Stimulated activated CD8-positive, alpha-beta memory T cell treated with anti-CD3 and anti-CD28 coated beads, Interleukin-15, amount 100 ng/mL, for 4 hours (primary cell): ENCODE measurements at places on chromosomes 11 and 22.
A peak's percentile ranks its signal among the peaks of the same experiment; 100 is the strongest.

DNA sequence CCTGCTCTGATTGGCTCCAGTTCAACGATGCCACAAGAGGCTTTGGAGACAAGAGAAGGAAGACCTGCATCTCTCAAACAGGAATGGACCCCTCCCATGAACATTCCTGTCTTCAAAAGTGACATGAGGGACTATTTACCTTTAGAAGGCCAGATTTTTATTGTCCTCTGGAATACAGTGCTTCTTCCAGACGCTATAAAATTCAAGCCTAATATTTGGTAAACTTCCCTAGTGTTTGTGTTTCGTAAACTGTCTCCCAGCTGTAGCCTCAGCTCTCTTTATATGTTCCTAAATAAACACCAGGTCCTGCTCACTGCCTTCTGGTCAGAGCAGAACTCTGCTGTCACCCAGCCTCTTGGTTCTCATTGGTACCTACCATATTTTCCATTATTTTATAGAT lies 157.8 kb downstream of the CCDC34 start:
- DNase-seq = no peak

DNA sequence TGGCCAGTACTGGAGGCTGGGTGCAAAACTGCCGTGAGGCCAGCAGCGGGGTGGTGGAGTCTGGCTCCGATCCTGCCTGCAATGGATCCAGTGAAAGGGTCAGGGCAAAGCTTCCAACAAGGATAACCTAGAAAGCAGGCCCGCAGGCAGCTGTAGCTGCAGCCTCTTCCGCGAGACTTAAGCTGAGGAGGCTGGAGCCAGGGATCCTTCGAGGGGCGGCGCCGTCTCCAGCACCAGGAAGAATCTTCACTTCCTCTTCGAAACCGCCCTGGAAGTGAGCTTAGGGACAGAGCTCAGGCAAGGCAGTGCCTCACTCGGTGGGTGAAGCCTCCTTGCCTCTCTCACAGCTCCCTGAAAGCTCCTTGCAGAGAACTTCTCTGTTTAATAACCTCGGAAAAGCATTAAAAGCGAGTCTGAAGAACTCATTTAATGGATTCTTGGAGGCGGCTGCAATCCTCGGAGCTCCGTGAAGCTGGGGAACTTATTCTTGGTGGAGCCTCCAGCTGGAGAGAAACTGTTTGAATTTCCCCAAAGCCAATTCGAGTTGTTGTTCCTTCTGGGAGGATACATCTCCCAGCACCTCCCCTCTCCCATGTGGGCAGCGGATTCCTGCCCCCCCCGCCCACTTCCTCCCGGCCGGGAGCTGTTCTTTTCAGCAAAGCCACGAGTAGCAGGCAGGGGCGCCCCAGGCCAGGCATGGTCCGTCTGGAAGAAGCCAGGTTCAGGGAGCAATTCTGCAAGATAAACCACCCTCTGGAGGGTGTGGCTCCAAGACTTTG lies 169.9 kb downstream of the CTTN start:
- DNase-seq = no peak

- DNase-seq = peak; percentile 54
Observed at GRCh38 chr11:2443881-2444820, at the start of gene TRPM5. TRPM5 (minus strand) TSS chr11:2444514; CDS start chr11:2423036, 21,478 bp downstream.

GRCh38 chr11:64086258-64087123 lies 50.8 kb downstream of the FLRT1 start:
- DNase-seq = no peak

- no peak for DNase-seq
Observed at GRCh38 chr11:62707277-62707861, at the start of the genes BSCL2 and GNG3. BSCL2 (minus strand) TSS chr11:62707424; CDS start chr11:62707195, 229 bp downstream. GNG3 (plus strand) TSS chr11:62707676; CDS start chr11:62708296, 620 bp downstream.

DNA sequence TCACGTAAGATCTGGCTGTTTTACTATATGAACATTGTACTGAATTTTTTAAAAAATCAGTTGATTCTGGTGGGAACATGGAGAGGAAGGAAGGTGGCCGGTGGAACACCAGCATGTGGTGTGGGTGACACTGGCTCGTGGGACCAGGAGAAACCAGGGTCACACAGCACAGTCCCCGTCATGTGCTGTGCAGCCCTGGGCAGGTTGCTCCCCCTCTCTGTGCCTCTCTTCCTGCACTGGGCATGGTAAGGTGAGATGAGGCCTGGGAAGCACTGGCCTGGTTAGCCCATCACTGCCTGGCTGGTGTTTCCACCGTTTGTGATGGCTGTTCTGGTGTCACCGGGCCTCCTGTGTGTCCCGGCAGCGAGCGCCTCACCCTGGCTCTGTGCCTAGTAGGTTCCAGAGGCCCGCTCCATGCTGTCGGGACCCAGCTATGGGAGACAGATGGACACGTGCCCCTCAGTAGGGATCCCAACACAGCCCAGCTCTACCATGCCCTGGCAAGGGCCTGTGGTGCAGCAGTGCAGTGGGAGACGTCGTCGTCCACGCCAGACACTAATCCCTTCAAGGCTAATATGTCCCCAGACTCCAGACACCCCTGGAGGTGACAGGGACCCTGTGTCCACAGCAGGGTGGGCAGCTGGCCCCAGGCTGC lies 88.2 kb upstream of the LINC01488 start:
- no peak for DNase-seq

DNA sequence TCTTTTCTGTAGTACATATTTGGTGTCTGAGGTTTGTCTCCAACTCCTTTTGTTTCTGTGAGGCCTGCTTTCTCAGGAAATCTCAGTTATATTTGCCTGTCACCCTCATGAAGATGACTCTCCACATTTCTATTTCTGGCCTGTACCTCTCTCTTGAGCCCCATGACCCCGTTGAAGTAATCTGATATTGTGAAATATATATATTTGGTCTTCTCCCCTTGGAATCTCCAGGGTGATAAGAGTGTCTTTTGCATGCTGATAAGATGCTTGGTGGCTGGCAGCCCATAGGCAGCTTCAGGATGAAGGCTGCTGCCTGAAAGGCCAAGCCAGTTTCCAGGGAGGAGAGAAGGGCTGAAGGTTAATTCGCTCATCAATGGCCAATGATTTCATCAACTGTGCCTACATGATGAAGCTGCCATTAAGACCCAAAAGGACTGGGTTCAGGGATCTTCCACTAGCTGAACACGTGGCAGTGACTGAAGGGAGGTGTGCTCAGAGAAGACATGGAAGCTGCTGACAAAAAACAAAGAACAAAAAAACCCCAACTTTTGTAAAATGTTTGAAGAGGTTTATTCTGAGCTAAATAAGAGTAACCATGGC lies 67.4 kb downstream of the MICAL2 start:
- no peak for DNase-seq

DNA sequence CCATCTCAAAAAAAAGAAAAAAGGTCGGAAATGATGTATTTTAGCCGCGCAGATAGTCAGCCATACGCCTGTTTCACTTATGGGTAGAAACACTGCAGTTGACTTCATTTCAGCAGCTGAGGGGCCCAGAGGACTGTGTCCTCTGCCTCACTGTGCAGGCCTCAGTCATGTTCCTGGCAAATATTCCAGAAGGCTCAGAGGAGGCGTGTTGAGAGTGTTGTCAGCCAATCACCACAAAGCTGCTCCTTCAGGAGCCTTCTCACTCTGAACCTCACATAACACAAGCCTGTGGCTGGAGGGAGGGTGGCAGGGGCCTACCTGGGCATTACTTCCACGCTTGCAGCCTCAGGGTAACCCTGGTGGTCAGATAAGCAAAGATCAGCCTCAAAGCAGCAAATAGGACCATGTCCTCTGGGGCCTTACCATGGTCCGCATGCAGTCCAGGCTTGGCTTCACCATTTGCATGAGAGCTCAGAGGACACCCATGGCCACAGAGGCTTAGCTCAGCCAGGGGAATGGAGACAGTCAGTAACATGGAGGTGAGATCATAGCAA lies 17.3 kb upstream of the TREH start:
- DNase-seq = no peak

DNA sequence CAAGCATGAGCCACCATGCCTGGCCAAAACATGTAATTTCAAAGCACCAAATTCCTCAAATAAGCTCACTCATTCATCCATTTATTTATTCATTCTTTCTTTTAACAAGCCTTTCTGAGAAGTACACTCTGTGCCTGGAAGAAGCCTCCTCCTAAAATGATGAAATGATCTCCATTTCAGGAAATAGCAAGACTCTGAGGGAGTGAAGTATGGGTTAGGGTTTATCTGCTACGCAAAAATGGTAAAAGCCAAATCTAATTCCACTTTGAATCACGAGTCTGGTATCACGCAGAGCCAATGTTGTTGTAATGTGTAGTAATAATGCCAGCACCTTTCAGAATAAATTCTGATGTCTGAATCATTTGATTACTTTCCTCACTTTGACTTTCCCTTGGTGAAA lies 1041.8 kb downstream of the LRRC4C start:
- no peak for DNase-seq

DNA sequence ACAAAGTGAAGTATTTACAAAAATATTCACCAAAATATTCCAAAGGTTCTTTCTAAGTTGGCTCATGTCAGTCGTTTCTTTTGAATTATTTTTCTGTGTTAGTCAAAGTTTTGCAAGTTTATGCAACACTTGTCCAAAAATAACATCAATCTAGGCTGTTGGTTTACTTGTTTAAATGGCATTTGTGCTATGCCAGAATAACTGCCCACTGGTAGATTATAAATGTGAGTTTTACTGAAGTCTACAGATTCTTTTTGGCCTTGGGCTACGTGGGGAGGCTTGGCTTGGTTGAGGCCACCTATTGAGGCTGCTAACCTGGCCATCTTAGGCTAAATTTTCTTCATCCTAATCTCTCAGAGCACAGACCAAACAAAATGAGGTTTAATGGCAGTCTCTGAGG lies 1091.9 kb upstream of the RAG2 start:
- no peak for DNase-seq

- DNase-seq = no peak
Observed at GRCh38 chr11:74710281-74710938, 20.8 kb downstream of the CHRDL2 start.

DNA sequence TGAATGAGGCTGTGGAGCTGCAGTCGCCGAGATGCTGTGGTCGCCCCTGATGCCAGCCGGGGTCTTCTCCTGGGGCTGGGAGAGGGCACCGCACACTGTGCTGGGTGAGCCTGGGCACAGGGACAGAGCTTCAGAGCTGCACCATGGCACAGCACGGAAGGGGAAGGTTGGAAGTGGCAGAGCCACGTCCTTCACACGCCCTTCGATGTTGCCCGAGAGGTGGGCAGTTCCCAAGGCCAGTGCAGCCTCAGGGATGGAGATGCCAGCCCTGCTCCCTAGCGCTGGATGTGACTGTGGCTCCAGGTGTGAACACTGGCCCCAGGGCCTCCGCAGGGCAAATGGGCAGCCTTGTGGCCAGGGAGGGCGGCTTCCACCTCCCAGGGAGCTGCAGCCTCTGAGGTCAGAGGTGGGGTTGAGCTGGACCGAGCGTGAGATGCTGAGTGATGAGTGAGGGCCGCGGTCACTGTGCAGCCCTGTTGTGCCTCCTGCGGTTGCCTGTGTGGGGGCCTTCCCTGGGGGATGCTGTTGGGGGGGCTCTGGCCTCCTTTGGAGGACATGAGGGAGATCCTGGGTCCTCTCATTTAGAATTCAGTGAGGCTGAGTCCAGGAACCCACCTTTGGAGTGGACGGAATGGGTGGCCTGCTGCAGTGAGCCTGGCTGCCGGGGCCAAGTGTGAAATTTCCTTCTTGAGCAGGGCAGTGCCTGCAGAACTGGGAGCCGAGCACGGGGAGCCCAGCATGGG lies 1090.0 kb downstream of the BRD1 start:
- no peak for DNase-seq

DNA sequence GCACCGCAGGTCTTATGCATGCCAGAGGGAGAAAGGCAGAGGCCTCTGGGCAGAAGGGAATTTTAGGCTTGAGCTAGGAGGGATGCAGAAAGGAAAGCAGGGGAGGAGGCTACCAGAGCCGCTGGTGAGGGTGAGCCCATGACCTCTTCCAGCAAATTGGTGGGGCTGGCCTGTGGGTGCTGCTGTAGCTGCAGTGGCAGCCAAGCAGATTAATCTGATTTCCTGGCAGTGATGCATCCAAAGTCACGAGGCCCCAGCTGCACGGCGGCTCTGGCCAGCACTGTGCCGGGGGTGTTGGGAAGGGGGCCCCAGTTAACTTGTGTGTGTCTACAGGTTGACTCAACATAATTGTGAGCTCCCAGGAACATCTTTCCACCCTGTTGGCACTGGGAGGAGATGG lies 41.4 kb upstream of the B3GAT1 start:
- DNase-seq = no peak
